ENCODE measurements at places on chromosomes 7 and 10. TPM values are rescaled to one million over a fixed set of nuclear protein-coding genes. Genes with fewer than 3 reads are reported as not detected.

The MSRB2 gene
- total RNA-seq, result 17.6 TPM

The VSIR gene
- total RNA-seq, result 9.0 TPM

The MCM7 gene
- 423 TPM for total RNA-seq

The NKX2-3 gene
- total RNA-seq, result not detected

The ICA1 gene
- 0.49 TPM for total RNA-seq

The COX19 gene
- total RNA-seq, result 45.7 TPM

The SFTPA1 gene
- not detected for total RNA-seq

The ITGB8 gene
- total RNA-seq, result not detected

The MSMB gene
- not detected for total RNA-seq

The CRHR2 gene
- total RNA-seq, result not detected

The ABCB1 gene
- total RNA-seq, result not detected

The CALHM1 gene
- 0.18 TPM for total RNA-seq

The POM121L12 gene
- total RNA-seq, result not detected

The TAS2R4 gene
- 1.2 TPM for total RNA-seq

The SLC13A1 gene
- total RNA-seq, result not detected

The SNX10 gene
- 32.9 TPM for total RNA-seq

The ATOH7 gene
- total RNA-seq, result not detected

The CELF2 gene
- 17.2 TPM for total RNA-seq

The ANKRD22 gene
- not detected for total RNA-seq

The GRID2IP gene
- total RNA-seq, result 0.41 TPM

The PHKG1 gene
- total RNA-seq, result 3.3 TPM

The SPDYE16 gene
- 0.21 TPM for total RNA-seq

The TRIM50 gene
- not detected for total RNA-seq

The RAMP3 gene
- not detected for total RNA-seq

The HECW1 gene
- 2.0 TPM for total RNA-seq

All from OCI-LY7 (cell line).